Osteoblast (primary cell): ENCODE measurements at places on chromosomes 3 and 15. TPM values are rescaled to one million over a fixed set of nuclear protein-coding genes. Genes with fewer than 3 reads are reported as not detected.

Gene ARGFX
- not detected in 2 replicates for total RNA-seq

- no peaks in the 10 kb centered on the region for H3K36me3 ChIP-seq
- H3K4me3 ChIP-seq = no peak overlapping the region
- no peaks in the 10 kb centered on the region for H3K27me3 ChIP-seq
- no peak for DNase-seq
- peaks cover 25% of the 10 kb centered on the region for H3K4me1 ChIP-seq
Observed at GRCh38 chr3:57981483-57982087, 26.6 kb upstream of the FLNB start.

GRCh38 chr3:108598375-108598774 lies 8.9 kb downstream of the DZIP3 start:
- no peaks in the 10 kb centered on the region for H3K4me1 ChIP-seq
- no peak overlapping the region for H3K27ac ChIP-seq
- DNase-seq = no peak
- no peaks in the 10 kb centered on the region for H3K36me3 ChIP-seq

DNA sequence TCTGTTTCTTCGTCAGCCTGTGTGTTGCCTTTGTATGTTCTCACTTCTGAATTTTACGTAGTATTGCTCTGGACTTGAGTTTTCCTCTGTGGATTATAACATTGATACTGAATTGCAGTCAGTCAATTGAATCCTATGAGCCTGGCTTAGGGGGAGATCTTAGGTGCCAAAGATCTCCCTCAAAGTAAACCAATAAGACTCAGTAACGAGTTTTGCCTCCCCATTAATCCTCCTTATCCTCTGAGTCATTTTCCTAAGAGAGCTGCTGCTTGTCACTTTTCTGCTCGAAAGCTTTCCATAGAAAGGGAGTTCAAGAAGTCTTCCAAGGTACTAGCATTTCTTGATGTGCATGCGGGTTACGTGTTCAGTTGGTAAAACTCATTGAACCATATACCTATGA lies 126.4 kb downstream of the CHDH start:
- peaks cover 3% of the 10 kb centered on the region for H3K27me3 ChIP-seq
- no peak overlapping the region for H3K27ac ChIP-seq
- peaks cover 21% of the 10 kb centered on the region for H3K4me1 ChIP-seq
- no peaks in the 10 kb centered on the region for H3K36me3 ChIP-seq
- no peak overlapping the region for H3K4me3 ChIP-seq
- no peak for DNase-seq

Gene GOLGA8S
- under 0.01 TPM in 2 replicates for total RNA-seq

Gene C3orf22
- not detected in 2 replicates for total RNA-seq

GRCh38 chr3:16618721-16619120 lies 13.5 kb upstream of the DAZL start:
- peaks cover 4% of the 10 kb centered on the region for H3K4me1 ChIP-seq
- no peaks in the 10 kb centered on the region for H3K36me3 ChIP-seq
- no peak overlapping the region for H3K4me3 ChIP-seq
- H3K27ac ChIP-seq = no peak overlapping the region
- no peaks in the 10 kb centered on the region for H3K27me3 ChIP-seq
- DNase-seq = peak; percentile 79

- H3K36me3 ChIP-seq = peaks cover 39% of the 10 kb centered on the region
- DNase-seq = peak; percentile 62
- H3K4me3 ChIP-seq = no peak overlapping the region
- H3K4me1 ChIP-seq = peaks cover 5% of the 10 kb centered on the region
Observed at GRCh38 chr15:74798388-74799254, 14.0 kb upstream of the LMAN1L start.

DNA sequence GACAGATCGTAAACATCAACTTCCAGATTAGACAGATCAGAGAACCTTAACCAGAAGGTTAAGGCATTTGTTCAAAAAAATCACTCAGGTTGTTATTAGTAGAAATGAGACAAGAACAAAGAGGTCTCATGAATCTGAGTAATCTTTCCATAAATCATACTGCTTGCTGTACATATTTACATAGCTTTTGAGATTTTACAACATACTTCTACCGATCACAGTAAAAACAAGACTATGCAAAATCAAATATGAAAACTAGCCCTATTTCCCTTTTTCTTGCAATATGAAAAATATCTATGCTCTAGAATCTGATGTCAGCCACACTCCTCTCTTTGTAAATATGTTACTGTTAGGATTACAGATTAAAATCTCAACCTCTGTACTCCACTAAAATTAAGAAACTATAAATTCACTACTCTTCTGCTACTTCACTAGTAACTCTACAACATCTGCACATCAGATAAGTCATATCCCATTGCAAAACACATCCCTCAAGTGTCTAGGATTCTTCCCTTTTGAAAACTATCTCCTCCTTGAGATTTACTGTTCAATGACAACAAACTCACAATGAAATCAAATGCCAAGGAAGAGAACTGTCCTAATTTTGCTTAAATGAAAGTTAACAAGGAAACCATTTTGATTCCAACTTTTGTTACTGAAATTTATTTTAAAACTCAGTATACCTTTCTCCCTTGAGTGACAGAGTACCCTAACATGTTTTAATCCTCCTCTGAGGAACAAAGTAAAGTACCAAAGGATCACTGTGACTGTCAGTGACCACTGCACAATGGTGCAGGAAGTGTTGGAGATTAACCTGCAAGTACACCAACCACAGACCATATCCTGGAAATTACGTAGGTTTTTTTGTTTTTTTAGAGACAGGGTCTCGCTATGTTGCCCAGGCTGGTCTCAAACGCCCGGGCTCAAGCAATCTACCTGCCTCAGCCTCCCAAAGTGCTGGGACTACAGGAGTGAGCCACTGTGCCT lies 12.8 kb downstream of the DCUN1D1 start:
- peaks cover 21% of the 10 kb centered on the region for H3K4me1 ChIP-seq
- H3K27ac ChIP-seq = no peak overlapping the region
- H3K27me3 ChIP-seq = no peaks in the 10 kb centered on the region
- H3K36me3 ChIP-seq = no peaks in the 10 kb centered on the region
- no peak for DNase-seq
- H3K4me3 ChIP-seq = no peak overlapping the region

- no peak overlapping the region for H3K27ac ChIP-seq
- no peaks in the 10 kb centered on the region for H3K27me3 ChIP-seq
- H3K36me3 ChIP-seq = no peaks in the 10 kb centered on the region
Observed at GRCh38 chr3:81378552-81379293, 382.7 kb downstream of the GBE1 start.

- H3K36me3 ChIP-seq = no peaks in the 10 kb centered on the region
- no peaks in the 10 kb centered on the region for H3K4me1 ChIP-seq
- no peak overlapping the region for H3K27ac ChIP-seq
- no peak overlapping the region for H3K4me3 ChIP-seq
- no peak for DNase-seq
Observed at GRCh38 chr3:35968043-35968622, 328.8 kb downstream of the ARPP21 start.

DNA sequence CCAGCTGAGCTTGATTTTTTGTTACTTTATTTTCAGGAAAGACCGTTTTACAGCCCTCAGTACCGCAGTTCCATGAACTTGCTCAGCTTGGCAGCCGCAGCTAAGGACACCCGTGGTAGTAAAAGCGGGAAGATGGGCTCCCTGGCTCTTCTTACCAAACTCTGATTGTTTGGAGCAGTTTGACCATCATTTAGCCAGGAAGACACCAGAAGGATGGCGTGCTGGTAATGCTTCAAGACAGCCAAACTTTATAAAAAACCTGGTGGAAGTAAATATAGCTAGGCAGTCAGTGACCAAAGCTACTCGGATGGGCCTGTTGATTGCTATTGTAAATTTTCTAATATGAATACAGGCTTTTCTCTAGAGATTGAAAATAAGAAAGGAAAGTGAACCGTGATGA lies 28.9 kb downstream of the POLR2M start:
- H3K27me3 ChIP-seq = no peaks in the 10 kb centered on the region
- H3K4me1 ChIP-seq = peaks cover 4% of the 10 kb centered on the region
- H3K36me3 ChIP-seq = no peaks in the 10 kb centered on the region
- H3K27ac ChIP-seq = no peak overlapping the region
- H3K4me3 ChIP-seq = no peak overlapping the region
- DNase-seq = no peak
